ENCODE measurements at places on chromosomes 4 and X.

GRCh38 chr4:118086344-118086743, 52.1 kb downstream of the NDST3 start:
- no peak for DNase-seq

DNA sequence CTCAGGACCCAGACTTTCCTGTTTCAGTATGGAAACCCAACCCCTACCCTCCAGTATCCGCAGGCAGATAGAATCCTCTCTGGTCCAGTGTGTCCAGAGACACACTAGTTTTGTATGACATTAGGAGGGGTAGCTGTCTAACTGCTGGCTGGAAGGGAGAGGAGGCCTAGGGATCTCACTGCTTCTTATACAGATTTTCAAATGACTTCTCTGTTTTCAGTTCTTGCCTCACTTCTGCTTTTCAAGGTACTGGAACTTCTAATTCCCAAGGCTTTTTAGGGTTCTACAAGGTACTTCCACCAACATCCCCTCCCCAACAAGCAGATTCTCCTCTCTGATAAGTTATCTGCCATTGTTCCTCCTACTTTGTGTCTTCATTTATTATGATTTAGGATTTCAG, 6.1 kb downstream of the SGCB start:
- no peak for DNase-seq

DNA sequence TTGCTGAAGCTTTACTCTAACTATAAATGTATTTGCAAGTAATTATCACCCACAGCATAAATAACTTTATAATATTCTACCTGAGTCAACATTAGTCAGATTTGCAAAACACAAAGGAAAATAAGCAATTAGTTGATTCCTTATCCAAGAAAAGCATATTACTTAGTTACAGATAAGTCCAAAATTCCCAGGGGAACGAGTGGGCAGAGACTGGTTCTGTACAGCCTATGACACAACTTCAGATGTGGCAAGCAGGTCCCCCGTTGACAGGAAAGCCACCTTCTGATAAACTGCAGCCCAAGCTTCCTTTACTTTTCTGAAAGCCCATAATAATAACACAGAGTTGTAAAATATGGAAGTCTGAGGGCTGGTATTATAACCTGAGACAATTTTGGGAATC, 62.4 kb upstream of the NDP start:
- DNase-seq, result no peak

DNA sequence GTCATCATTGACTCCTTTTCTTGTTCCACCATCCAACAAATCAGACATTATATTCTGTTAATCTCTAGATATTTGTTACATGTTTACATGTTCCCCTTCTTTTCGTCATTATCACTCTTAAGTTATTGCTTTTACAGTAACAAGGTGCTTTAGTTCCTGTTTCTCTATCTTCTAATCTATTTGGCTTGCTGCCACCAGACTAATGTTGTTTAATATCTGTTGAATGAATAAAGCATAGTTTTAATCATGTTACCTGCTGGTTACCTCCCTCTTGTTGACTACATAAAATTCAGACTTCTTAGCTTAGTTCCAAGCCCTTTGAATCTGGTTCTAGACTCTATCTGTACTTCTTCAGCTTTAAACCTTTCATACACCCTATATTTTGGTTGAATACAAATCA, 129.8 kb upstream of the TRIM2 start:
- no peak for DNase-seq

DNA sequence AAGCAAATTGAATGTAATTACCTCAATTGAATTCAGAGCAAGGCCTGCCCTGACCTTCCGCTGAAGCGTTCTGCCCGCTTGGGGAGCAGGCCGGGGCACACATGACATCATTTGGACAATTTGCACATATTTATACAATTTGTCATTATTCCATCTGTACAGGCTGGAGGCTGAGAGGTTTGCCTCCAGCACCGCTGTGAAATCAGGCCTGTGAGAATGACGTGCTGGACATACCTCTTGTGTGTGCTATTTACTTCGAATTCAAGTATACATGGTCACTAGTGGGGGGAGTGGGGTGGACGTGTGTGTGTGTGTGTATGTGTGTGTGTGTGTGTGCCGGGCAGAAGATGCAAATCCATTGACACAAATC, 285.6 kb downstream of the SHOX start:
- no peak for DNase-seq

DNA sequence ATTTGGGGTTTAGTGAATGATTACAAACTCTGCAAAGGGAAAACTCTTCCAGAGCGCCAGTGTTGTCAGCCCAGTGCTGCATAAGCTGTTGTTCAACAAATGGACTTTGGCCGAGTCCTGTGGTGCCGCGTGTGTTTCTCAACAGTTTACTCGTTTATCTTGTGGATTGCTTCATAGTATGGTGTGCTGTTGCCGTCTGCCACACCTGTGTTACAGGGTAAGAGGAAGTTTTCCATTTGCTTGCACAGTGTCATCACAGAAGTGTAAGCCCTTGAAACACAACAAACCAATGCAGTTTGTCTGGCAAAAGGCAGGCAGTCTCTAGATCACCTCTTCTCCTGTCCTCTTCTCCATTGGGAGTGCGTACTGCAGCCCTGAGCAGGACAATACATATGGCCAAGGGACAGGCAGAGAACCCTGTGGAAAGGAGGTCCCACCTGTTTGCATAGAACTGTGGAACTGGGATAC, 66.3 kb downstream of the DCUN1D4 start:
- DNase-seq, result no peak

DNA sequence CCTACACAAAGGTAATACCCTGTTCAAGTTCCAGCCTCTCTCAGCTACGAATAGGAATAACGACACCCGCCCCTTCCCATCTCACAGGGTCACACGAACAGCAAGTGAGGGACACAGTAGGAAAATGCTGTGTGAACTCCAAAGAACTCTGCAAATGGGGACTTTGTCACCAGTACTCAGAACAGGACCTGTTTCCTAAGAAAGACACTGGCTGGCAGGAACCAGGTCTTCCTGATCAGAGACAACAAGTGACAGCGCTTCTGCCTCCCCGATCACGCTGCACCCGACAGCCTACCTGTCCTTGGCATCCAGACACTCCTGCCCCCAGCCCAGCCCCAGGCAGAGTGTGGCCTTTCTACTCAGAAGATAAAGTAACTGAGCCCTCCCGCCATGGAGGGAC, 14.2 kb downstream of the DCTD start:
- DNase-seq, result no peak

DNA sequence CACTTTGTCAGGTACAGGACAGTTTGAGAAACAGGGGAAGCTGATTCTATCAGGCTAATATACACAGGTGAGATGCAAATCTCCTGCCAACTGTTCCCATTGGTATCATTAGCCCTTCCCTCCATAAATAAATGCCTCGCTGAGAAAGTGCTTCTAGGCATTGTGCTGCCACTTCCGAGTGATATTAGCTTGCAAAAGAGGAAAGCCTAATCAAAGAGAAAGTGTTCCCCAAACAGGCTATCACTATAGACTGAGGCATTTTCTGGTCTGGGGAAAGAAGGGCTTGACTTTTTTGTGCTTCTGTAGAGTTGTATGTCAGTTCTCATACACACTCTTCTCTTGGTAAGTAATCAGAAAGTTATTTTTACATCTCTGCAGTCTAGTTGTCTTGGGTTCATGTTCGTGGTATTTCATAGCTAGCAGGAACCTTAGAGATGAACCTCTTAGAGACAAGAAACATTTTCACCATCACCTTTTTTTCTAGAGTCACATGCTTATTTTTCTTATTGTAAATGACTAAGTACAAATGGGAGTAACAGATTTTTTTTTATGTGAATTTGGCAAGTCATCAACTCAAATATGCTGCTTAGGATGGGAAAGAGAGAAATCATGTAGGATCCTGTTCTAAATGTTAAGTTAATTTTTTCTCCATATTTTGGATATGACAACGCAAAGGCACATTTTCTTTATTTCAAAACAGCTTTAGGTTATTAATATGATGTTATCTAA, 1009.8 kb downstream of the ADGRL3 start:
- DNase-seq, result no peak

DNA sequence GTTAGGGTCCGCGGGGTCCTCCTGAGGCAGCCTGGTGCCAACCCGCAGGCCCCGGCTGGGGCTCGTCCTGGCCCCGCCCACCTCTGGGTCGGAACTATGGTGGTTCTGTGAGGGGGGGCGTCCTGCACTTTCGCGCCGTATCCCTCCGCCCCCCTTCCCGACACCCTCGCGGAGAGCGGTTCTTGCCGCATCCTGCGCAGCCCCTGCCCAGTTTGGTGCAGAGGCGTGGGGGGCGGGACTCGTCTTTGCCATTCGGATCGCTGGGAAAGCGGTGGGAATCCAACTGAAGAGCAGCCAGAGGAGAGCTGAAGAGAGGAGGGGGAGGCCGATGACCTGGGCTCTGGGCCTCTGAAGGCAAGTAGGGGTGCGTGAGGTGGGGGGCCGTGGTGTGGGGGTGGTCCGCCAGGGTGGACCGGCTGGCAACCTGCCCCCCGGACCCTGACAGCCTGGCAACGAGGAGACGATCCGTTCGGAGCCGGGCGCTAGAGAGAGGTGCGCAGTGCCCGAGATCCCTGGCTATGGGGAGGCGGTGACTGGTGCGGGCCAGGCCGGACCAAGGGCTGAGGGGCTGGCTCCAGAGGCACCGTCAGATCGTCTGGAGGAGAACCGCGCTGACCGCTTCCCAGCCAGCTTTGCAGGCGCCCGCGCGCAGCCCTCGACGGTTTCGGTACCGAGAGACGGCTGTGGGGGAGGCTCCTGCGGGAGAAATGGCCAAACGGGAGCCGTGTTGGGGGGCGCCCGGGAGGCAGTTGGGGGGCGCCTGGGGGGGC, at the start of gene GPRASP1:
Gene GPRASP1 (plus strand): TSS at position 242 of the 770 bp plus-strand sequence. CDS start 2,431 bp downstream, outside the sequence.
- DNase-seq, result no peak

GRCh38 chrX:84666086-84666485, 163.8 kb upstream of the HDX start:
- DNase-seq, result no peak

DNA sequence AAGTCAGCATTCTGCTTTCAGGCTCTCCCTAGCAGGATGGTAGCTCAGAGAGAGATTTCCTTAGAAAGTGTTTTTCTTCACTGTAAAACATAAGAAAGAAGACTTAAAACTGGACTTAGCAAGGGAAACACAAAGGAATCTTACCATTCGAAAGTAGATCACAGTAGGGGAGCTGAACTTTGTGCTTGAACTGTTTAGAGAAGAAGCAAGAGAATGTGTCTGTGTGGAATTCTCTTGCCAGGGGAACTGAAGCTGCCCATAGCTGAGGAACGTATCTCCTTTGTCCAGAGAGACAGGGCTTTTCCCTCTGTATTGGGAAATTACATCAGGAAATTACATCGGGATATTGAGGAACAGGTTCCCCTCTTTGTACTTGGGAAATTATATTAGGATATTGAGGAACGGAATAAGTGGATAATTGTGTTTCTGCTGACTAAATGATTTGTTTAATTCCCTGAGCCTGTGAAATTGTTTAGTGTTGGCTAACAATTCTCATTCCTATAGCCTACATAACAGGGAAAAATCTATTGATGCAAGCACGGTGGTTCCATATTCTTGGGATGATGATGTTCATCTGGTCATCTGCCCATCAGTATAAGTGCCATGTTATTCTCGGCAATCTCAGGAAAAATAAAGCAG, 21.2 kb downstream of the SRD5A3 start:
- no peak for DNase-seq

DNA sequence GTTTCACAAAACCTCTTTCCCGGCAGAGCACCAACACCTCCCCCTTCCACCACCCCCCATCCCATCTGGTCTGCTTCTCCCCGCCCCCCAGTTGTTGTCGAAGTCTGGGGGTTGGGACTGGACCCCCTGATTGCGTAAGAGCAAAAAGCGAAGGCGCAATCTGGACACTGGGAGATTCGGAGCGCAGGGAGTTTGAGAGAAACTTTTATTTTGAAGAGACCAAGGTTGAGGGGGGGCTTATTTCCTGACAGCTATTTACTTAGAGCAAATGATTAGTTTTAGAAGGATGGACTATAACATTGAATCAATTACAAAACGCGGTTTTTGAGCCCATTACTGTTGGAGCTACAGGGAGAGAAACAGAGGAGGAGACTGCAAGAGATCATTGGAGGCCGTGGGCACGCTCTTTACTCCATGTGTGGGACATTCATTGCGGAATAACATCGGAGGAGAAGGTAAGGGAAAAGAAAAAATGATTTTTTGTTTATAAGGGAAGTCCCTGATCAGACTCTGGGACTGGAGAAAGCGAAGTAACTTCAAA, at the start of gene PDGFRA:
Gene PDGFRA (plus strand): TSS at position 333 of the 541 bp plus-strand sequence. CDS start 29,476 bp downstream, outside the sequence.
- no peak for DNase-seq

- no peak for DNase-seq
Measured at GRCh38 chrX:8971116-8971515, 62.8 kb downstream of the FAM9B start.

DNA sequence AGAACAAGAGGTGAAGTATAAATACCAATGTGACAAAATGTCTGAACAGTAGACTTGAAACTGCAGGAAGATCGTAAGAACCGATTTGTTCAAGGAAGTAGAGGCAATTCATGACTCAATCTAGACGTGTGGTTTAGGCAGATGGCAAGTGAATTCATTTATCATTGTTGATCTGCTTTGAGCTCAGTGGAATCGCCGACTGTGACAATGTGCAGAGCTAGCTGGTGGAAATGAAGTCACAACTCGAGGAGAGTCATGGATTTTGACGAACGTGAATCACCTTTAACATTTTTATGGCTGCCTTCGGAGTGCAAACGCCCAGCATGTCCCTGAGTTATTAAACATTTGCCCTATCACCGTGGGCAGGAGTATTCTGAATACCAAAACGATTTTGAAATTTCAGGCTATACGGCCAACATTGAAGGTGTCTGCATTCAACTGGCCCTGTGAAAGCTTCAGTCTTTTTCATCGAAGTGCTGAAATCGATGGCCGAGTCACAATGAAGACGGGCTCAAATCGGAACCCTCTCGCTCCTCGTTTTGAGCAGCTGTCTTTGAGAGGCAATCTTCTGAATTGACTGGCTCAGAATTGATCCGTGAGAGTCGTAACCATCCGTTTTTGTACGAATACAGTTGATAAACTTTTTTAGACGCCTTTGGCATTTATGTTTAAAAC, 689 bp upstream of the OGT start:
- peak; percentile 11 for DNase-seq

DNA sequence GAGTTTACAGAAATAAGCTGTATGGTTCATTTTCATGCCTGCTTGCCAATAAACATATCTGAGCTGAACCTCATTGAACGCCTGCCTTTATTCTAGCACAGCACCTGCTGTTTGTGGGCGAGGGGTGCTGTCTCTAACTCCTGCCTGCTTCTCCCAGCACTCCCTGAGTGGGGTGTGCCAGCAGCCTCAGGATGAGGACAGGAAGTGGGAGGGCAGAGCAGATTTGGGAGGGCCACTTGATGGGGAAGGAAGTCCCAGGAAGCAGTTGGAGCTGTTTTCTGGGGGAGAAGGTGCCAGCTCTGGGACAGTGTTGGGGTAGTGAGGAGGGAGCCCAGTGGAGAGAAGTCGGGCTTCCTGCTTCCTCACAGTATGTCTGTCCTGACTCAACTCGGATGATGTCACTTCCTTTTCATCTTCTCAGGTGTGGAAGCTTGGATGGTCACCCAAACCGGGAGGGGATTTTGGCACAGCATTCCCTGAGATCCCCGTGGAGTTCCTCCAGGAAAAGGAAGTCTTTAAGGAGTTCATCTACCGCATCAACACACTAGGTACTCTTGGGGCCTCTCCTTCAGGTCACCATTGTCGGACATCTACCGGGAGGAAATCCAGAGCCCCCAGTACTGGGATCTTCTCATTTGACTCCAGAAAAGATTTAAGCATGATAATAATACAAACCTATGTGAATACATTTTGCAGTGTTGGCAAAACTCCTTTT, 29.0 kb upstream of the MSANTD1 start:
- no peak for DNase-seq

- no peak for DNase-seq
Measured at GRCh38 chrX:14398725-14399124, 130.6 kb upstream of the GLRA2 start.

- no peak for DNase-seq
Measured at GRCh38 chr4:15104825-15105224, 102.5 kb downstream of the CPEB2 start.

- no peak for DNase-seq
Measured at GRCh38 chrX:10169175-10169574, 12.4 kb downstream of the CLCN4 start.
